ENCODE measurements at places on chromosomes 2 and 18. TPM values are rescaled to one million over a fixed set of nuclear protein-coding genes. Genes with fewer than 3 reads are reported as not detected.

PRSS56 gene
- not detected for polyA plus RNA-seq

FOXI3 gene
- polyA plus RNA-seq, result 0.19 TPM

CD8B gene
- polyA plus RNA-seq, result 0.27 TPM

AOX1 gene
- 2.1 TPM for polyA plus RNA-seq

POTEC gene
- polyA plus RNA-seq, result 0.08 TPM

ALKAL2 gene
- polyA plus RNA-seq, result 6.1 TPM

ARHGEF33 gene
- 1.7 TPM for polyA plus RNA-seq

OBSL1 gene
- 189 TPM for polyA plus RNA-seq

DNAJB2 gene
- 79.1 TPM for polyA plus RNA-seq

PPP1R1C gene
- polyA plus RNA-seq, result 2.1 TPM

CCDC141 gene
- polyA plus RNA-seq, result 0.12 TPM

SKOR2 gene
- not detected for polyA plus RNA-seq

PTPRN gene
- polyA plus RNA-seq, result 0.16 TPM

LYPD1 gene
- 76.5 TPM for polyA plus RNA-seq

PKP4 gene
- polyA plus RNA-seq, result 191 TPM
